ENCODE measurements at places on chromosomes 1 and 21.

DNA sequence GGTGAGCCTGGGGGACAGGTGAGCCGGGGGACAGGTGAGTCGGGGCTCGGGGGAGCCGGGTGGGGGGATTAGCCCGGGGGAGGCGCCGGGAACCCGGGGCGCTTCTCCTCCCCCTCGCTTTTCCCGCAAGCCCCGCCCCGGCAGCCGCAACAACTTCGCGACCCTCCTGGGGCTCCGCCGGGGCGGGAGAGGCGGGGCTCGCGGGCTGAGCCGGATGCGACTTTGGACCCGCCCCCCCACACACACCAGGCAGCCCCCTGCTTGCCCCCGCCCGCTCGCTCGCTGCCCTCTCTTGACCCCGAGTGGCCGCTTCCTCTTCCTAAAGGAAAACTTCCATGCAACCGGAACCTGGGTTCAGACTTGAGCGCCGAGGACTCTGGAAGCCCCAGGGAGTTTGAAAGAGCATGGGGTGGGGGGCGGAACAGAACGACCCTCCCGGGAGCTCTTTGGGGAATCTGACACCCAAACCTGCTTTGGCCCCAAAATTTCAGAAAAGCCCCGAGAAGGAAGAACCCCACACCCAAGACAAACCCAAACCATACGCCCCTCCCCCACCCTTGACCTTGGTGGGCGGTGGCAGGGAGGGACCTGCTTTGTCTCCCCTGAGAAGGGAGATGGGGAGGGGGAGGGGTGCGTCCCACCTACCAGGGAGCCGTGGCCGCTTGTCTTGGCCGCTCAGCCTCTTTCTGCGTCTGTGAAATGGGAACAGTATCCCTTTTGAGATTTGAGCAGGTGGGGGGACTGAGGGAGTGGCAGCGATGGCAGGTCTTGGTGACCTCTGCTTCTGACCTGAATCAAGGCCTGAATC is 550 bp downstream of the ARHGEF16 start:
- DNase-seq: peak; percentile 12

DNA sequence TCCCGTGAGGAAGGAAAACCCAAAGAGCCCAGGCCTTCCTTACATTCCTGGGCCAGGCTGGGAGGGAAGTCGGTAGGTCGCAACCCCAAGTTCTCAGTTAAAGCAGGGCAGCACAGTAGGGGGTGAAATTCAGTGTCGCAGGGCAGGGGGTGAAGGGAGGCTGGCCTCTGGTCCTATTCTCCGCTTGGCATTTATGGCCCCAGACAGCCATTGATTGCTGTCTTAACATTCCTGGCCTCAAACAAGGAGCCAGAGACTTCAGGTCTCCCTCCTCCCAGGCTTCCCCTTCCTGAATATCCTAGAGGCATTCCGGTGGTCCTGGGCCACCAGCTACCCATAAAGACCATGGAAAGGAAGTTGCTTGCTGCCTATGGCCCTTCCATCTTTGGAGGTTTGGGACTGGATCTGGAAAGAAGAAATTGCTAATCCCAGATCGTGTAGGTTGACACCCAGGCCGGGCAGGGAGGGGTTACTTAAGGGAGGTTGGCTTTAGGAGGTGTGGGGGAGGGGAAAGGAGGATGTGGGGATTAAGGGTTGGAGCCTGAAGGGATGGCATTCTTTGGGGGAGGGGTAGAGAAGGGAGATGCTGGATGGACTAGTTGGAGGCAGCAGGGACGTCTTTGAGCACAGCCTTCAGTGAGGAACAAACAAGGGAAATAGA is 1.7 kb downstream of the LIN28A start:
- no peak for DNase-seq

GRCh38 chr1:33383489-33383888 is 47.4 kb downstream of the PHC2 start:
- no peak for DNase-seq

DNA sequence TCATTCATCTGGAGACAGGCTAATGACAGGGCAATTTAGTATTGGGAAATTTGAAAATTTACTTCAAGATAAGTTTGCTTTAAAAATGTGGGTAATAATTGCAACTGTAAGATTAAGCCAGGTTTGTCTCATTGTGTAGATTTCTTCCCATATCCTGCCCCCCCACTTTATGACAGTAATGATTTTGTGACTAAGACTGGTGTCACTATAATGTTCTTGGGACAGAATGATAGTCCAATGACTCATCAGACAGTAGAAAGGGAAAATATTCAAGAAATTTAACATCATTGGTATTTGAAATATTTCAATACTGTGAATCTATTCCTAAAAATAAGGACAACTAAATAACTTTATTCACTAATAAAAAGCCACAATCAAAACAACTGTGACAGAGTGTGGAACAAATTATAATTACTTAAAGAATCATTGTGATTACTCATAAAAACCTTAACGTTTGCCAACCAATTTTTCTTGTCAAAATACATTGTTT is 36.7 kb downstream of the FH start:
- DNase-seq: no peak

GRCh38 chr21:45552696-45553391 is 10.6 kb upstream of the SLC19A1 start:
- no peak for DNase-seq
